Activated T-helper 17 cell treated with anti-CD3 and anti-CD28 coated beads, Interleukin-2, amount 50 U/mL, for 72 hours (primary cell): ENCODE measurements at places on chromosomes 12 and 14. TPM values are rescaled to one million over a fixed set of nuclear protein-coding genes. Genes with fewer than 3 reads are reported as not detected.

DNA sequence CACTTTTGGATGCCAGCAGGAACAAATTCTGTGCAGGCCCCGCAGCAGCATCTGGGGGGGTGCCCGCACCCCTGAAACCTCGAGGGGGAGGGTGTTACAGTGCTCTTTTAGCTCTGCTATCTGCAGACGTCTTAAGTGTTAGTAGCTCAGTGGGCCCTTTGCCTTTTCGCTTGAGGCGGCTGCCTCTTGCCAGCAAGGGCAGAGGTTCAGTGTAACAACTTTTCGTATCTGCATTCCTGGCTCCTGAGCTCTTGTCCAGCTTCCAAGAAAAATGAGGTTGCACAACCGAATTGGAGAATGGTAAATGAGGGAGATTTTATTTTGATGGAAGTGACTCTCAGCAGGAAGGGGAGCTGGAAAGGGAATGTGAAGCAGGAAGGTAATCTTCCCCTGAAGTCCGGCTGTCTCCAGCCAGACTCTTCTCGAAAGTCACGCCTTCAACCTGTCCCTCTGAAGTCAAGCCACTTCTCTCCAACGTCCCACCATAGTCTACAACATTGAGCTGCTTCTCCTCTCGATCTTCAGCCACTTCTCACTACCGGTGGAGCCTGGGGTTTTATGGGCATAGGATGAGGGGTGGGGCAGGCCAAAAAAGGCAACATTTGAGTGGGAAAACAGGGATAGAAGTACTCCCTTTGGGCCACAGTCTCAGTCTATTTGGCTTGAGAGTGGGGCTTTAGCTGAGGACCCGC is 17.8 kb downstream of the TAS2R50 start:
- ATAC-seq, result no peak

DNA sequence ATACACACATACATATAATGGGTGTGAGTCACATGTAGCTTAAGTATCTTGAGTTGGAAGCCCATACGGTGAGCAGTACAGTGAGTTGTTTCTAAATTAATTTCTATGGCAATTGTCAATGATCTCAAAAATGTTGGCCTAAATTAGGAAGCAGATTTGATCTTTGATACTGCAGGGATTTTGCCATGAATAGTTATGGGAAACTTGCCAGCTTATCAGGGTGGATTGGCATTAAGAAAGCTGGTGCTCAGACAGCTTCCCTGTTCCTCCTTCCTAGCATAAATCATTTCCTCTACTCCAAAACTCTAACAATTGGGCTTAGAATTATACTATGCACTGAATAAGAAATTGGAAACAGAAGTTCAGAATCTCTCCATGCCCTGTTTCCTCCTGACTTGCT is 150.9 kb upstream of the FRMD6 start:
- no peak for ATAC-seq

DNA sequence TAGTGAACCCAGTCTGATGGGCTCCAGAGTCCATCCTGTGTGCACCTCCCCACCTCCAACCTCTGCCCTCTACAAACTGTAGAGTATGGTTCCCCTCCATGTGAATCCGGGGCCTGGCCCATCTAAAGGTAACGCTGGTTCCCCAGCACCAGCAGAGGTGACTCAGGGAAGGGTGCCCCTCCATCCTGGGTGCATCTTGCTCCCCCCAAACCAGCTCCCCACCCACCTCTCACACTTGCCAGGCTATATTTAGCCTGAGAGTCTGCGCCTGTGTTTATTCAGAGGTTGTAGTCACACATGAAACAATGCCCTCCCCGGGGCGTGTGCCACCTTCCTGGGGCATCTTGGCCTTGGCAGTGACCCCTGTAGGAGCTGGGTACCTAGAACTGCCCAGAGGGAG is 26.2 kb downstream of the RASAL1 start:
- no peak for ATAC-seq

- peak; percentile 30 for ATAC-seq
Observed at GRCh38 chr14:22597771-22598098, 365 bp upstream of the ABHD4 start.

DNA sequence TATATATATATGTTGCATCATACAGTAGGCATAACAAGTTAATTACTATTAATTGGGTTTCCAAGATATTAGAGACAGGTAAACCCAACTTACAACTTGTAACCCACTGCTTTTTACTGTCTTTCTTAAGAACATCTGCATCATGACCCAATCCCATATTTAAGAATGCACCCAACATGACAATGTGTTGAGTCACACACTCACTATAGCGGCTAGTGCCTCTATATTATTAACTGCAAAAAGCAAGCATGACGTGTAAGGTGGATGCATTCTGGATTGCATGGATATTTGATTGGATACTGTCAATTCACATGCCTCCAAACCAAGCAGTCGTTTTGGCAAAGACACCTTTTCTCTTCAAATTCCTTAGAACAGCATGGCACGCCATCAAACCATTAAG is 68.2 kb downstream of the KSR2 start:
- no peak for ATAC-seq

- peak; percentile 56 for ATAC-seq
Observed at GRCh38 chr12:93741659-93742109, 64.5 kb downstream of the CRADD start.

DNA sequence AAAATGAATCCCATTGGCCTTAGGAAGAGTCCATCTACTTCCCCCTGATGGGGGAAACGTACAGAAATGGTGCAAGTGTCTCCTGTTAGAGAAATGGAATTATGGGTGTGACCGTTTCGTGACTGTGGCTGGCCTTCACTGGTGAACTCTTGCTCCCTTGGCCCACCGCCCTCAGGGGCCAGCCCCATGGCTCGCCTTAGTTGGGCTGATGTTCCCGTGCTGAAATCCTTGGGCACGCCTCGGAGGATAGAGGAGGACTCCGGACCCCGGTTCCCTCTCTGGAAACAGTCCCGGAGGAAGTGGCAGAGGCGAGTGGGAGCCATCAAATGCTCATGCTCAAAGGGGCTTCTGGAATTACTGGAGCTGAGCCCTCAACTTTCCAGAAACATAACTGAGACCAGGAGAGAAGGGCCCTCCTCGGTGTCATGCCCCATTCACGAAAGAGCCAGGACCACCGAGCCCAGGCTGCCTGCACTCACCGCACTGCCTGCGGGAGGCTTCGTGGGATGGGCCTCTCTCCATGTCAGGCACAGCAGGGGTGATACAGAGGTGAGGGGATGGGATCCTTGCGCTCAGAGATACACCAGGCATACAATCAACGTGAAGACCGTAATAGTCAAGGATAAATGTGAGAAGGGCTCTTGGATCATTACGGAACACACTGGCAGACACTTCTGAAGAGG is 10.1 kb upstream of the CACNA2D4 start:
- no peak for ATAC-seq

GRCh38 chr12:92547906-92548305 is 154.9 kb upstream of the PLEKHG7 start:
- no peak for ATAC-seq

The KRT3 gene
- not detected for total RNA-seq

The CCDC175 gene
- total RNA-seq, result not detected

The DPPA3 gene
- not detected for total RNA-seq

The ERO1A gene
- total RNA-seq, result 329 TPM

The NTF3 gene
- not detected for total RNA-seq

The CLEC6A gene
- not detected for total RNA-seq
